ENCODE measurements at places on chromosomes 6 and 20. TPM values are rescaled to one million over a fixed set of nuclear protein-coding genes. Genes with fewer than 3 reads are reported as not detected.

Gene PKIB
- total RNA-seq = 0.83 TPM

Gene GMNN
- total RNA-seq = 9.4 TPM

GRCh38 chr20:36130390-36130789, 24.1 kb upstream of the EPB41L1 start:
- no peaks in the 10 kb centered on the region for H3K36me3 ChIP-seq
- no peaks in the 10 kb centered on the region for H3K27me3 ChIP-seq
- peaks cover 8% of the 10 kb centered on the region for H3K4me1 ChIP-seq
- H3K27ac ChIP-seq = no peak overlapping the region

DNA sequence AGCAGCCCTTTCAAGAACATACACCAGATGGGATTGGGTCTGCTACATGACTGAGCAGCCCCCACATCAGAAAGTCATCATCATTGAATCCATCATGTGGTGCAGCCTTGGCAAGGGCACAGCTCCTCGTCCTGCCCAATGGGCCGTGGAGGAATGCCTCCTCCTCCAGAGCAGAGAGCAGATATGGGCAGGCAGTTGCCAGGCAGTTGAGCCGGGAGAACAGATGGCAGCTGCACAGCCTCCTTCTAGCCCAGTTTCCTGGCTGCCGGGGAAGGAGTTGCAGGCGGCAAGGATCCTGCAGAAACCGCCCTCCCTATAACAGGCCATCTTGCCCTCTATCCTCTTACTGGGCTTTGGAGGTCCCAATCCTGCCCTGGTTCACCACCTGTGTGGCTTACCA, 11.9 kb upstream of the ZFAND3 start:
- peak overlapping the region; percentile 85 for H3K27ac ChIP-seq
- no peaks in the 10 kb centered on the region for H3K27me3 ChIP-seq
- H3K4me1 ChIP-seq = peaks cover 29% of the 10 kb centered on the region

DNA sequence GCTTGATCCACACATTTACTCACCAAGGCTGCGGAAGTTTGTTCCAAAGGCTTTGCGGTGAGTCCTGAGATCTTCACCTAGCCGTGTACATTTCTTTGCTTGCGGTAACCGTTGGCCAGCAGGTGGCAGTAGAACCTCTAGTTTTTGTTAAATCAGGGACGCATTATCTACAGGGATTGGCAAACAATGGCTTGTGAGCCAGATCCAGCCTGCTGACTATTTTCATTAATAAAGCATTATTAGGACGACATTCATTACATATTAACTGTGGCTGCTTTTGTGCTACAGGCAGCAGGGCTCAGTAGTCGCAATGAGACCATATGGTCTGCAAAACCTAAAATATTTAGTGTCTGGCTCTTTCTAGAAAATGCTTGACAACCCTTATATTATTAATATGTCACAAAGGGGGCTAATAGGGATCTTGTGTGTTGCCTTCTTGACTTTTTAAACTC, 174.1 kb downstream of the DOK5 start:
- no peaks in the 10 kb centered on the region for H3K36me3 ChIP-seq
- no peaks in the 10 kb centered on the region for H3K27me3 ChIP-seq
- H3K4me3 ChIP-seq = no peak overlapping the region
- no peaks in the 10 kb centered on the region for H3K4me1 ChIP-seq
- DNase-seq = peak; percentile 84

GRCh38 chr6:24831771-24832716, 33.3 kb upstream of the ARMH2 start:
- H3K27me3 ChIP-seq = no peaks in the 10 kb centered on the region
- H3K4me3 ChIP-seq = no peak overlapping the region
- no peaks in the 10 kb centered on the region for H3K36me3 ChIP-seq
- peaks cover 51% of the 10 kb centered on the region for H3K4me1 ChIP-seq
- peak overlapping the region; percentile 75 for H3K27ac ChIP-seq

DNA sequence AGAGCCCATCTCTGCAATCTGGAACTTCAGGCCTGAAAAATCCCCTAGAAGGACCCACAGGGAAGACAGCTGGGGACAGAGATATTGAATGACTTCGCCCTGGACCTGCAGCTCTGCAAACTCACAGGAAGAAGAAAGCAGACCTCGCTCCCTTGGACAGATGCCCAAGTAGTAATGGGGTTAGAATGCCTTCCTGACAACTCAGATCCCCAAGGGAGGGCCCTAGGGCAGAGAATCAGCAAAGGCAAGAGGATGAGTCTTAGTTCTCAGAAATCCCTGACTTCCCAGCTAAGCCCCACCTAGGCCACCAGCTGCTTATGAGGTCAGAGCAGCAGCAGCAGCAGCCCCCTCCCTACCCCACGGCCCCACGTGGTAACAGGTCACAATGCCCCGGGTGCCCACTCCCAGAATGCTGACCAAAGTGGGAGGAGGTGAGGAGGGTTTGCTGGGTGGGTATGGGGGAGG, at the start of gene C20orf141:
C20orf141 (plus strand) TSS at position 401 of the 465 bp plus-strand sequence. CDS start 198 bp downstream, outside the sequence.
- H3K4me3 ChIP-seq = no peak within 1 kb of the TSS
- no peaks in the 10 kb centered on the region for H3K4me1 ChIP-seq
- no peaks in the 10 kb centered on the region for H3K36me3 ChIP-seq
- no peak within 1 kb of the TSS for H3K27ac ChIP-seq
- no peak for DNase-seq

DNA sequence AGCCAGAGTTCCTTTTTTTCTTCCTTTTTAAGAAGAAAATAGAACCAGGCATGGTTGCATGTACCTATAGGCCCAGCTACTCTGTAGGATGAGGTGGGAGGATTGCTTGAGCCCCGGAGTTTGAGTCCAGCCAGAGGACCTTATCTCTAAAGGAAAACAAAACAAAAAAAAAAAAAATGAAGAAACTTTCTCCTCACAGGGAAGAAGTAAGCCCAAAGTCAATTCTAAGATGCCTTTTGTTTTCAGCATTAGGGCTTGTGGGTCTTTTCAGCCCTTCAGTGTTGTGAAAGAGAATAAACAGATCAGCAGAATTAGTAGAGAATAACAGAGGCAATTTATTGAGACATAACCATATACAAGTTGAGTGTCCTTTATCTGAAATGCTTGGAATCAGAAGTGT, 26.8 kb downstream of the ZNF451 start:
- no peak overlapping the region for H3K4me3 ChIP-seq
- H3K36me3 ChIP-seq = no peaks in the 10 kb centered on the region

GRCh38 chr20:4791121-4791520, 69.4 kb downstream of the PRND start:
- H3K4me1 ChIP-seq = no peaks in the 10 kb centered on the region
- no peak overlapping the region for H3K27ac ChIP-seq
- no peaks in the 10 kb centered on the region for H3K36me3 ChIP-seq
- no peak for DNase-seq

DNA sequence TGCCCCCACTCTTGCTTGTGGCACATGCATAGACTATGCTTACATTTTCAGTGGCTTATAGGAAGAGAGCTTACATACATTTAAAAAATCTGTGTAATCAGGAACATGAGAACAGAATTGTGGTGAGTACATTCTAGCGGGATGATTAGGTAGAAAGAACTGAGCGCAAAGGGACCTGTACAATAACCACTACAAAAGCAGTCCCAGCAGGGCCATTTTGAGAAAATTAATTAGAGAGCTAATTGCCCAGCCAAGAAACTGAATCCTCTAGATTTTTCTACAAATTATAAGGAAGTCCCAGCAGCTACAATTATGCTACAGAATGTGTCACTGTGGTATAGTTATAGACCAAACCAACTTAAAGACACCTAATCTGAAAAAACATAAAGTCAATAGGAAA, 105.6 kb upstream of the TNFAIP3 start:
- H3K27ac ChIP-seq = no peak overlapping the region
- H3K36me3 ChIP-seq = no peaks in the 10 kb centered on the region
- H3K4me3 ChIP-seq = no peak overlapping the region
- no peaks in the 10 kb centered on the region for H3K27me3 ChIP-seq

Gene GABRR1
- not detected for total RNA-seq

GRCh38 chr20:16125816-16126215, 447.4 kb downstream of the KIF16B start:
- no peaks in the 10 kb centered on the region for H3K36me3 ChIP-seq
- H3K27me3 ChIP-seq = no peaks in the 10 kb centered on the region
- H3K27ac ChIP-seq = peak overlapping the region; percentile 90
- peaks cover 17% of the 10 kb centered on the region for H3K4me1 ChIP-seq

Gene TBXT
- total RNA-seq = not detected

- H3K4me1 ChIP-seq = no peaks in the 10 kb centered on the region
- no peak overlapping the region for H3K4me3 ChIP-seq
- H3K27ac ChIP-seq = no peak overlapping the region
- no peaks in the 10 kb centered on the region for H3K36me3 ChIP-seq
- no peak for DNase-seq
These were observed 152.7 kb upstream of the SLC22A16 start for GRCh38 chr6:110629153-110629552.

DNA sequence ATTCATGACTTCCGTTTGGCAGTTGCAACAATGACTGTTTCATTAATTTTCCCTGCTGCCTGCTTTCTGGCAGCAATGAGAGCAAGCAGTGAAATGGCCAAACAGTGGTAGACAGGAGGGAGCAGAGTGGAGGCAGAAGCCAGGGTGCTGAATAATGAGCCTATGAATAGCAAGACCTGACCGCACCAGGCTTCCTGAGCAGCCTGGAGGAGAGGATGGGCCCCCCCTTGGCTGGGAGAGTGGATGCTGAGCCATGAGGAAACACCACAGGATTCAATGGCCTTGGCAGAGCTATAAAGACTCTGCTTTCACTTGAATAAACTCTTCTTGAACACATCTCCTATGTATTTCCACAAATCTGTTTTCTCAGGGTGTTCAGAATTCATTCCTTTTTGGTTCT, 68.1 kb upstream of the SNRPB2 start:
- H3K36me3 ChIP-seq = no peaks in the 10 kb centered on the region
- no peak for DNase-seq
- no peaks in the 10 kb centered on the region for H3K4me1 ChIP-seq
- H3K4me3 ChIP-seq = no peak overlapping the region
- no peaks in the 10 kb centered on the region for H3K27me3 ChIP-seq
- H3K27ac ChIP-seq = no peak overlapping the region

Gene TMC2
- total RNA-seq = not detected

DNA sequence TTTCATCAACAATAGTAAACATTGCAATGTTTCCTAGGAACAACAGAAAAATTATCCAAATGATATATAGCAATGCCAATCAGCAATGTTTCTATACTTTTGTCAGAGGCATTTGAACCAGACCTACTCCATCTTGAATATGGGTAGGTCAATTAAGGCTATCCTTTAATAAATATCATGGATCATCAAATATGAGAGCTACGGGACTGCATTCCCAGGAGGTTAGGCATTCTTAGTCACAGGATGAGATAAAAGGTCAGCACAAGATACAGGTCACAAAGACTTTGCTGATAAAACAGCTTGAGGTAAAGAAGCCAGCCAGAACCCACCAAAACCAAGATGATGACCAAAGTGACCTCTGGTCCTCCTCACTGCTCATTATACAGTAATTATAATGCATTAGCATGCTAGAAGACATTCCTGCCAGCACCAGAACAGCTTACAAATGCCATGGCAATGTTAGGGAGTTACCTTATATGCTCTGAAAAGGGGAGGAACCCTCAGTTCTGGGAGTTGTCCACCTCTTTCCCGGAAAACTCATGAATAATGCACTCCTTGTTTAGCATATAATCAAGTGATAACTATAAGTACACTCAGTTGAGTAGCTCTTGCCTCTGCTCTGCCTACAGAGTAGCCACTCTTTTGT, 8.6 kb upstream of the SERPINB6 start:
- no peaks in the 10 kb centered on the region for H3K36me3 ChIP-seq
- H3K4me1 ChIP-seq = peaks cover 9% of the 10 kb centered on the region
- no peaks in the 10 kb centered on the region for H3K27me3 ChIP-seq
- no peak for DNase-seq
- H3K27ac ChIP-seq = no peak overlapping the region
- no peak overlapping the region for H3K4me3 ChIP-seq

DNA sequence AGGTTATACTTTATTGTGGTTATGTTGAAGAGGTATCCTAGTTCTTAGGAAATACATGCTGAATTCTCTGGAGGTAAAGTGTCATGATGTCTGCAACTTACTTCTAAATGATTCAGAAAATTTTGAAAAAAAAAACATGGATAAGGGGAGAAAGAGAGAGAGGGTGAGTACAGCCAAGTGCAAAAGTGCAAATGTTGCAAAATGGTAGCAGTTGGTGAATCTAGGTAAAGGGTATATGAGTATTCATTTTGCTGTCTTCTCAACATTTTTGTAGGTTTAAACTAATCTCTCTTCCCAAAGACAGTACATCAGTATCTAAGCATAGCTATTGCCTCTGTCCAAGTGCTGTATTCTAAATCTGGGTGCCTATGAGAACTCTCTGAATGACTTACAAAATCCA, 579.4 kb upstream of the CHD6 start:
- no peak overlapping the region for H3K27ac ChIP-seq
- H3K4me3 ChIP-seq = no peak overlapping the region
- no peaks in the 10 kb centered on the region for H3K4me1 ChIP-seq

GRCh38 chr20:427401-427800, 19.3 kb downstream of the RBCK1 start:
- no peak overlapping the region for H3K27ac ChIP-seq
- peaks cover 15% of the 10 kb centered on the region for H3K36me3 ChIP-seq
- DNase-seq = no peak
- no peak overlapping the region for H3K4me3 ChIP-seq
- H3K4me1 ChIP-seq = no peaks in the 10 kb centered on the region
- no peaks in the 10 kb centered on the region for H3K27me3 ChIP-seq

GRCh38 chr20:24955045-24955444, 6.0 kb downstream of the CST7 start:
- no peak for DNase-seq
- no peak overlapping the region for H3K27ac ChIP-seq
- no peak overlapping the region for H3K4me3 ChIP-seq
- peaks cover 3% of the 10 kb centered on the region for H3K4me1 ChIP-seq
- H3K27me3 ChIP-seq = no peaks in the 10 kb centered on the region
- peaks cover 19% of the 10 kb centered on the region for H3K36me3 ChIP-seq

Gene DEFB126
- not detected for total RNA-seq

Gene MRPS18A
- total RNA-seq = 39.8 TPM

DNA sequence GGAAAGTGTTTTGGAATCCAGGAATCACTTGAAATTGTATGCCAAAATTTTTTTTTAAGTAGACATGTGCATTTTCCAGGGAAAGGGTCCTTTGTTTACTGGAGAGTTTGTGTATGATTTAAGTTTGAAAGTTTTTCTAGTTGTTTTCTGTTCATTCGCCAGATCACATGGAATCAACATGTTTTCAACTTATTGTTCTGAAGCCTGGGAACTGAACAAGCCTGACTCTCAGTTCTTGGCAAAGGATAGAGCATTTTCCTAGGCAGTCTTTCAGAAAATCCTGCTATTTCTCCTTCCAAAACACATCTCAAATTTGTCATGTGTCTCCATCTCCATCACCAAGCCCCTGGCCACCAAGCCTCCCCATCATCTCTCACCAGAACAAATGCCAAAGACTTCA, 374.8 kb downstream of the MAFB start:
- H3K27ac ChIP-seq = no peak overlapping the region
- H3K4me3 ChIP-seq = no peak overlapping the region
- peaks cover 9% of the 10 kb centered on the region for H3K4me1 ChIP-seq
- no peaks in the 10 kb centered on the region for H3K27me3 ChIP-seq
- H3K36me3 ChIP-seq = no peaks in the 10 kb centered on the region

- no peaks in the 10 kb centered on the region for H3K4me1 ChIP-seq
- DNase-seq = no peak
- H3K36me3 ChIP-seq = no peaks in the 10 kb centered on the region
- no peak overlapping the region for H3K27ac ChIP-seq
- H3K27me3 ChIP-seq = no peaks in the 10 kb centered on the region
These were observed 144.2 kb upstream of the FBXL4 start for GRCh38 chr6:99091985-99092384.

- H3K36me3 ChIP-seq = no peaks in the 10 kb centered on the region
- H3K27ac ChIP-seq = peak overlapping the region; percentile 92
- no peaks in the 10 kb centered on the region for H3K27me3 ChIP-seq
- DNase-seq = no peak
- H3K4me3 ChIP-seq = no peak overlapping the region
These were observed 44.8 kb downstream of the TTI1 start for GRCh38 chr20:37988306-37988954.
